ENCODE measurements at places on chromosomes 11 and 22. TPM values are rescaled to one million over a fixed set of nuclear protein-coding genes. Genes with fewer than 3 reads are reported as not detected.

DNA sequence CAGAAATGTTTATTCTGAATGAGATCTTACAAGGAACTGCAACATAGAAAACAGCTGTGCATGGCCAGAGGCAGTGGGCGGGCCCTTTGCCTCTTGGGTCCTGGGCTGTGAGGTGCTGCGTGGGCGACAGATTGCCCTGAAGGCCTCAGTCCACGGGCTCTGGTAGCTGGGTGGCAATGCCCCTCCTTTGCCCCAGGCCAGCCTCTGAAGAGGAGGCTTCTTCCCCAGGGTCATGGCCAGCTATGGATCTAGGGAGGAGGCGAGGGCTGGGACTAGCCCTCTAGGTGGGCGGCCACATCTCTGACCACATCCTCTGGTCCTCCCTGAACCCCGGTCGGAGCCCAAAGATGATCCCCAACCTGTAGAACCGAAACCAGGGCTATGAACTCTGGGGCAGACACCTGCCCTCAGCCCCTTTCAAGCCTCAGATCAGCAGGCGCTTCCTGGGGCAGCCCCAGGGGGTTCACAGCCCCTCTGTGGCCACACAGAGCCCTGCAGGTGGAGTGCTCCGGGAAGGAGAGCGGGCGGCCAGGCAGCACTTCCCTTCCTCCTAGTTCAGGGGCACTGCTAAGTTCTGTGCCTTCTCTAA lies 6.6 kb upstream of the CDC42BPG start:
- no peak overlapping the region for H3K4me3 ChIP-seq
- peaks cover 22% of the 10 kb centered on the region for H3K4me1 ChIP-seq
- H3K27ac ChIP-seq = peak overlapping the region; percentile 58
- H3K36me3 ChIP-seq = no peaks in the 10 kb centered on the region

DNA sequence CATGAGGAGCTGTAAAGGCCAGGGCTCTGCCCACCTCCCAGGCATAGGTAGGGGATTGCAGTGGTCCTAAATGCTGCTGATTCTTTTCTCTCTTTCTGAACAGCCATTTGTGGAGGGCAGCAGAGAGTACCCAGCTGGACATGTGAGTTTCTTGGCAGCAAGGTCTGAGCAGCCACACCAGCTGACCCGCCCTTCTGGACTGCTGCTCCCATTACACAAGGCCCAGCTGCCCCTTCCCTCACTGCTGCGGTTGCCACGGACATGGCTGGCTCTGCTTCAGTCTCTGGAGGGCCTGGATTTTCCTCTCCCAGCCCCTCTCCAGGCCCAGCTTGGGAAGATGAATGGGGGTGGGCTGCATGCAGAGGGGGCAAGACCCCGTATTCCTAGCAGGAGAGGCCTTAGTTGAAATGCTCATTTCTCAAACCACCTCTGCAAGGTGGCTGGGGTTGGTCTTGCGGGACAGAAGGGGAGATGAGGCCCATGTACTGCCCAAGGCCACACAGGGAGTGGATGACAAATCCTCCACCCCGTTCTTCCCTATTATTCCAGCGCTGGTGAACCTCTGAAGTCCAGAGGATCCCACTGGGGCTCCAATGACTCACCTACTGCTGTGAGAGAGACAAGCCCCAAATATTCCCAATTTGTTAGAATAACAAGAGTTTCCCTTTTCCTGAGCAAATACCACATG lies 4.6 kb downstream of the LGALS12 start:
- H3K4me1 ChIP-seq = no peaks in the 10 kb centered on the region
- peak; percentile 47 for DNase-seq
- H3K36me3 ChIP-seq = no peaks in the 10 kb centered on the region
- H3K27me3 ChIP-seq = no peaks in the 10 kb centered on the region

DNA sequence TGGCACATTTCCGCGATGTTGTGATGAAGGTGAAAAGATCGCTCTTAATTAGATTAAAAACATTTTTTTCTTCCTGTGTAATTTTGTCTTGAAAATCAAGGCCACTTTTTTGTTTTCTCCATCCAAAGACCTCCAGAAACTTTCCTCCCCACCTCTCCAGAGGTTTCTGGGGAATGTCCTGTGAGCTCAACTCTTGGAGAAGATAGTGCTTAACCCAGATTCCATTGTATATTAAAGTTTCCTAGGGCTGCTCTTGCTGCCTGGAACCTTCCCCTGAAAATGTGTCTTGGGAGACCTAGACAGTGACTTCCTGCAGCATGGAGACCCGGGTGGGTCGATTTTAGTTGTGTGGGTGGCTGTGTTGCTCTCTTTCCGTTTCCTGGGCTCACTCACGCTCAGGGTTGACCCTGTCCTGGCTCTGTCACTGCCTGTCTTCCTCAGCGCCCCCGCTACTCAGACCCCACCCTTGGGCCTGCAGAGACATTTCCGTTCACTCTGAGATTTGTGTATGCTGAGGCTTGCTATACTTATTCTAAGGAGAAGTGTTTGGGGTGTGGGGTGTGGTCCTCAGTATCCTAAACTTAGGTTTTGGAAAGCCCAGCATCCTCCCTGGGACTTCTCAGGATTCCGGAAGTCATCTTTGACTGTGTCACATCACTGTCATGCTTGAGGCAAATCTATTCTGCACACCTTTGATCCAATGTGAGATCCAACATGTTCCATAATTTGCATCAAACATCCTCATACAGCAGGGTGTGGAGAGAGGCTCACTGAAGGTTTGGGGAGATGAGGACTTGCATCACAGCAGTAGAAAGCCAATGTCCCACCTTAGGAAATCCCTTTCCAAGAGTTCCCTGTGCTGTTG lies 47.2 kb downstream of the KCNQ1OT1 start:
- H3K27me3 ChIP-seq = no peaks in the 10 kb centered on the region
- no peak overlapping the region for H3K27ac ChIP-seq
- no peaks in the 10 kb centered on the region for H3K36me3 ChIP-seq
- no peak overlapping the region for H3K4me3 ChIP-seq

DNA sequence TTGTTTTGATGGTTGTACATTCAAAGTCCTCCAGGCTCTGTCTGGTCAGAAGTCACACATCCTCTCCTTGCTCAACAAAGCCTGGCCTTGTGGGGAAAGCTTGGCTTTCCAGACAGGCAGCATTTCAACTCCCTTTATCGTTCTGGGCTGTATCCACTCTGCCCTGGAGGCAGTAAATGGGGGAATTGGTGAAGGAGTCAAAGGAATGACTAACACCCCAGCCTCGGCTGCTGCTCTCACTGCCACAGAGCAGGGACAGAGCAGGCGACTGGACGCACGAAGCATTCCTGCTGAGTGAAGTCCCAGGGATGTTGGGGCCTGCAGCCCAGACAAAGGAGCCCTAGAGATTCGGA lies 52.8 kb downstream of the WNT11 start:
- no peaks in the 10 kb centered on the region for H3K36me3 ChIP-seq
- no peak for DNase-seq
- no peak overlapping the region for H3K4me3 ChIP-seq
- peak overlapping the region; percentile 54 for H3K27ac ChIP-seq

GRCh38 chr22:16608931-16609330 lies 16.3 kb upstream of the CCT8L2 start:
- H3K27me3 ChIP-seq = no peaks in the 10 kb centered on the region
- DNase-seq = no peak
- no peaks in the 10 kb centered on the region for H3K36me3 ChIP-seq
- no peak overlapping the region for H3K4me3 ChIP-seq
- no peaks in the 10 kb centered on the region for H3K4me1 ChIP-seq
- H3K27ac ChIP-seq = no peak overlapping the region

GRCh38 chr11:110493346-110493745 lies 63.6 kb downstream of the FDX1 start:
- H3K4me1 ChIP-seq = peaks cover 4% of the 10 kb centered on the region
- H3K27me3 ChIP-seq = no peaks in the 10 kb centered on the region
- no peaks in the 10 kb centered on the region for H3K36me3 ChIP-seq
- no peak for DNase-seq
- no peak overlapping the region for H3K27ac ChIP-seq

DNA sequence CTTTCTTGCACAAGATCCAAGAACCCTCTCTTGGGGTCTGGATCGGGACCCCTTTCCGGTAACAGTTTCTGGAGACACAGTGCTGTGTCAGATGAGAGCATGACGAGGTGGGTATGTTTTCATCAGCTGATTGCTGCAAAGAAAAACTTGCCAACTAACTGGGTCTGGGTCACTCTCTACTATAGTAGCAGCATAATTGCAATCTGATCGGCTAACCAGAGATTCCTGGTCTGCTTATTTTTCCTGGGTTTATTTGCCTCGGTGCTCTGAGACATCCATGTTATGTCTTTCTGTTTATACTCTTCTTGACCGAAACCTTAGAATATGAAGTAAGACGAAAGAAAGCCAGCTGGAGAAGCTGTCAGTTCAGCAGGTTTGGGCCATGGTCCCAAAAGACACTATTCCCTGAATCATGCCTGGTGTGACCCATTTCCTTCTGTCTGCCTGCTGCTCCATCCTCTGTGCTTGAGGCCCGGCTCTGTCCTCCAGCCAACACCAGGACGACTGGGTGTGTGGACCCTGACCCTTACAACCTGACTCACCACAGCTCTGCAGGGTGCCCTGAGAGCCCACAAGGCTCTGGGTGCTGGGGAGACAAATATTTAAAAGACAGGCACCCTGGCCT lies 24.1 kb upstream of the CLMP start:
- H3K4me3 ChIP-seq = no peak overlapping the region
- DNase-seq = peak; percentile 49
- no peaks in the 10 kb centered on the region for H3K36me3 ChIP-seq
- H3K4me1 ChIP-seq = peaks cover 25% of the 10 kb centered on the region
- H3K27ac ChIP-seq = peak overlapping the region; percentile 84

- no peak overlapping the region for H3K4me3 ChIP-seq
- no peaks in the 10 kb centered on the region for H3K4me1 ChIP-seq
- no peaks in the 10 kb centered on the region for H3K36me3 ChIP-seq
Observed at GRCh38 chr11:57342702-57343101, 4.5 kb downstream of the P2RX3 start.

GRCh38 chr11:126061707-126062678 lies 673 bp downstream of the CDON start:
- no peaks in the 10 kb centered on the region for H3K36me3 ChIP-seq
- peaks cover 7% of the 10 kb centered on the region for H3K4me1 ChIP-seq
- H3K27ac ChIP-seq = peak overlapping the region; percentile 2
- DNase-seq = peak; percentile 52
- peak overlapping the region; percentile 92 for H3K4me3 ChIP-seq

GRCh38 chr22:47020166-47020565 lies 257.7 kb downstream of the TBC1D22A start:
- H3K4me3 ChIP-seq = no peak overlapping the region
- H3K27ac ChIP-seq = no peak overlapping the region
- H3K4me1 ChIP-seq = no peaks in the 10 kb centered on the region
- no peaks in the 10 kb centered on the region for H3K27me3 ChIP-seq

DNA sequence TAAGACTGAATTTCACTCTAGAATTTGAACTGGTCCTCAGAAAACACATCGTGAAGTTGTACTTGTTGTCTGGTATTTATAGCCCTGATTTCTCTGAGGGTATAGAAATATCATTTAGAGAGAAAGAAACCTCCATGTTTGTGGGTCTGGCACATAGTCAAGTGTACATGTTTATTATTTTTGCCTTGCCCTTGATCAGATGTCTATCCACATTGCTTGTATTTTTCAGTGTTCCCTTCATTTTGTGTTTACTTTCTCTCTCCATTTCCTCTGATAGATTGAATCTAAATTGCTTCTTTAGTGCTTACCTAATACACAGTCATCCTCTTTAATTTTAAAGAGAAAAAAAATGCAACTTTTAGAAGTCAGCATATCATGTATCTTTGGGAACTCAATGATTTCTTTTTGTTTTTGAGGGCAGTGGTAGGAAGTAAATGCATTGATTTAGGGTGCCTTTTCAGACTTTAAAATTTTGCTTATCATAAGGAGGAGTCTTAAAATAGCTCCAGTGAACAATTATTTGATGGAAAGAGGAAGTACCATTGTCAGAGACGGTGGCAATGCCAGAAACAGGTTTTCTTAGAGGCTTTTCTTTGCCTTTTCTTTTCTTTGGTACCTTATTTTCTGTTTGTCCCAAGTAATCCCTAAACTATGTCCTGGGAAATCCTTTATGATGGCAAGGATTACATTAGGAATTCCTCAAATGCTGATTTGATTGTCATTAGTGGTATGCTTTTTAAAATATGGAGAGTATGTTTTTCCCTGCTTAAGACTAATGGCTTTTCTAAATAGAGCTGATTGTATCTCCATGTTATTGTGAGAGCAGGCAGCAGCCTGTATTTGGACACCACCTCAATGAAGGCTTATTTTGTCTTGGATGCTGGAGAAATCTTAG lies 29.8 kb upstream of the TECTA start:
- H3K27ac ChIP-seq = no peak overlapping the region
- no peaks in the 10 kb centered on the region for H3K36me3 ChIP-seq
- H3K4me3 ChIP-seq = no peak overlapping the region
- no peak for DNase-seq
- H3K27me3 ChIP-seq = no peaks in the 10 kb centered on the region

DNA sequence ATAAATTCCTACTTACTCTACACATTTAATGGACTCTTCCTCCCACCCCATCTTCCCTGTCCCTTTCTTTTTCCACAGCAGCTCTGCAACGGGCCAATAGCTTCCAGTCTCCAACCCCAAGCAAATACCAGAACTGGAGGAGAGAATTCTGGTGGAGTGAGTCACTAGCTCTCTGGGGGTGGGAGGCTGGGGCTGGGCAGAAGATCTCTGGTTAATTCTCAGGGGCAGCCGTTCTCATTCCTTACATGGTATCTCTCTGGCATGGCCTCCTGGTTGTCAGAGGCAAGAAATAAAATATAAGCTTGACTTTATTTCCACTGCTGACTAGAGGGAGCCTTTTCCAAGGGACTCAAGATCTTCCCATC lies 90.4 kb upstream of the PARVA start:
- H3K27me3 ChIP-seq = no peaks in the 10 kb centered on the region
- no peaks in the 10 kb centered on the region for H3K36me3 ChIP-seq
- H3K4me3 ChIP-seq = no peak overlapping the region
- peak; percentile 75 for DNase-seq
- peaks cover 20% of the 10 kb centered on the region for H3K4me1 ChIP-seq

GRCh38 chr11:86523738-86524619 lies 148.4 kb downstream of the ME3 start:
- peak overlapping the region; percentile 85 for H3K27ac ChIP-seq
- H3K27me3 ChIP-seq = no peaks in the 10 kb centered on the region
- peak; percentile 78 for DNase-seq

DNA sequence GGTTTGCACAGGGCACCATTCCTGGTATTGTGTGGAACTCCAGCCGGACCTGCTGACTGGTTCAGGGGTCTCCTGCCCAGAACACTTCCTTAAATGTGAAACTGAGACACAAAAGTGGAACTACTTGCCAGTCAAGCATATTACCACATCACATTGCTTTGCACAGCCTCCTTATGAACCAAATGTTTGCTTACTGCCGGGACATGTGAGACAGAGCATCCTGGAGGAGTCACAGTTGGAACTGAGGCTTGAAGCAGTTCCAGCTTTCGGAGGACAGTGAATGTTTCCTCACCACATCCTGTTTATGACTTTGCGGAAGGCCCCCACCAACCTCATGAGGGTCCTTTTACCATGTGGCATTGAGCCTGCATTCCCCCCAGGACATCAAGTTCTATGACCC lies 105.8 kb upstream of the ARHGAP42 start:
- no peak for DNase-seq
- no peaks in the 10 kb centered on the region for H3K27me3 ChIP-seq
- no peaks in the 10 kb centered on the region for H3K4me1 ChIP-seq

GRCh38 chr11:31449040-31449439 lies 60.4 kb downstream of the IMMP1L start:
- no peaks in the 10 kb centered on the region for H3K4me1 ChIP-seq
- no peaks in the 10 kb centered on the region for H3K36me3 ChIP-seq
- DNase-seq = no peak
- H3K27ac ChIP-seq = no peak overlapping the region
- H3K4me3 ChIP-seq = no peak overlapping the region

GRCh38 chr22:31089160-31090100 lies 8.3 kb downstream of the SMTN start:
- H3K27ac ChIP-seq = no peak overlapping the region
- no peaks in the 10 kb centered on the region for H3K27me3 ChIP-seq
- peaks cover 1% of the 10 kb centered on the region for H3K4me1 ChIP-seq
- DNase-seq = peak; percentile 61
- H3K36me3 ChIP-seq = no peaks in the 10 kb centered on the region

Gene CRYBA4
- polyA plus RNA-seq = not detected

Gene OR52N4
- polyA plus RNA-seq = not detected

Gene SCO2
- 11.2 TPM for polyA plus RNA-seq

Data from hepatocyte (in vitro differentiated cells).